ENCODE measurements at places on chromosomes 11 and 22.

- no peak for DNase-seq
Measured at GRCh38 chr22:49929994-49930575, 11.7 kb downstream of the CRELD2 start.

DNA sequence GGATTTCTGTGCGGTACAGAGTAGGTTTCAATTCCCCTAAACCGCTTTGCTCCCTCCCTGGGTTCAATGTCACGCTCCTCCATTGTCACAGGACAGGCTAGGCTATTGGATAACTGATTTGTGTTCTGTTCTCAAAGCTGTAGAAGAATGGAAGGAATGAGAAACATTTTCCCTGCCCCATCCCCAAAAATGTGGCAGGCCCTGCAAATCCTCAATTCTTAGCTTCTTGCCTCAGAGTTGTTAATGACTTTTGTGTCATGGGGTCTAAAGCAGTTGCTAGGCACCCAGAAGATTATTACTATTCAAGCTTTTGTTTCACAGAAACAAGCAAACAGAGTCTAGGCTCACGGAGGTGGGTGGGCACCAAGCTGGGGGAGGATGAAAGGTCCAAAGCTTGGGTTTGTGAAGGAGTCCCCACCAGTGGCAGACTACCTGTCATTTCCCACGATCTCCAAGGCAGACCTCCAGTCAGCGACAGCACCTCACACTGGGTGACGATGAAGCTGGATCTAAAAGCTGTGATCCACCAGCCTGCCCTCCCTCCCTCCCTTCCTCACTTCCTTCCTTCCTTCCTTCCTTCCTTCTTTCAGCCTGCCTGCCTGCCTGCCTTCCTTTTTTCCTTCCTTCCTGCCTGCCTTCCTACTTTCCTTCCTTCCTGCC, 1080.2 kb downstream of the OPCML start:
- no peak for DNase-seq

- peak; percentile 32 for DNase-seq
Measured at GRCh38 chr22:35443790-35444684, 44.1 kb downstream of the MCM5 start.

DNA sequence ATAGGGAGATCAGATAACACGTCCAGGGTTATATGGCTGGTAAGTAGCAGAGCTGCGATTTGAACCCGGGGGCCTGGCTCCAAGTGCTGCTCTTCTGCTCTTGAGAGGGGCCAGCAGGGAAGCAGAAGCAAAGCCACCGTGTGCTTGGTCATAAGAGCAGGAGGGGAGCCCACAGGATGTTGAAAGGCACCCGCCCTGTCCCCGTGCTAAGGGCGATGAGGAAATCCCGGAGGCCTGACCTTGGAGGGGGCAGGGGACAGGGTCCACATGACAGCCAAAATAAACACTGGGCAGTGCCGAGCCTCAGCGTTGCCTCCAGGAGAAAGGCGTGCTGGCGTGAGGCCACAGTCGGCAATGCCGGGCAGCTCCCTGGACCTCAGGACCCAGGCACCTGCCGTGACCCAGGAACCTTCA, 28.8 kb downstream of the TOM1 start:
- no peak for DNase-seq

DNA sequence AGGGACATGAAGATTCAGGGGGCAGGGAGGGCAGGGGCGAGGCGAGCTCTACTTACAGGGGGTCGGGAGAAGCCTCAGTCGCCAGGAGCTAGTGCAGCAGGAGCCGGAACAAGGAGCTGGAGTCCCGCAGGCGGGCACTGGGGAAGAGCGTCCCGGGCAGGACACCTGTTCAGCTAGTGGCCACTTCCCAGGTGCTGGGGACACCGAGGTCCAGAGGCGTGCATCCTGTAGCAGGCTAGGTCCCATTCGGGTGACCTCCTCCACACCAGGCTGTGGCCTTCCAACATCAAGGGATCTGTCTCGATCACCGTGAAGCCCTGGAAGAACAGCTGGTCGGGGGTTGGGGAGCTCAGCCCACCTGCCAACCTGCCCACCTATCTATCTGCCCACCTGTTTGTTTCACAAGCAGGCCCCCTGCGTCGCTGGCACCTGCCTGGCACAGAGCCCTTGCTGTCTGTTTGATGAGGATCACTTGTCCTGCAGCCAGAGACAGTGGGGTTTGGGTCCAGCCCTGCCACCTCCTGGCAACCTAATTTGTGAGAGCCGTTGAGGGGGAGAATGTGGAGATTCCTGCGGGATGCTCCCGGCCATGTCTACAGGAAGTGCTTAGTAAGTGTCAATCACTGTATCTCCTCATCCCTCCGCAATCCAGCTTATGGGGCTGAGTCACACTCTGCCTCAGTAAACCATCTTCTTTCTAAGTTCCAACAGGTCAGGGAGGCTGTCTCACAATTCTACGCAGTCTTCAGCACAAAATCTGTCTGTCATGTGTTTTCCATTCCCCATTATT, 940.9 kb downstream of the BRD1 start:
- peak; percentile 76 for DNase-seq

DNA sequence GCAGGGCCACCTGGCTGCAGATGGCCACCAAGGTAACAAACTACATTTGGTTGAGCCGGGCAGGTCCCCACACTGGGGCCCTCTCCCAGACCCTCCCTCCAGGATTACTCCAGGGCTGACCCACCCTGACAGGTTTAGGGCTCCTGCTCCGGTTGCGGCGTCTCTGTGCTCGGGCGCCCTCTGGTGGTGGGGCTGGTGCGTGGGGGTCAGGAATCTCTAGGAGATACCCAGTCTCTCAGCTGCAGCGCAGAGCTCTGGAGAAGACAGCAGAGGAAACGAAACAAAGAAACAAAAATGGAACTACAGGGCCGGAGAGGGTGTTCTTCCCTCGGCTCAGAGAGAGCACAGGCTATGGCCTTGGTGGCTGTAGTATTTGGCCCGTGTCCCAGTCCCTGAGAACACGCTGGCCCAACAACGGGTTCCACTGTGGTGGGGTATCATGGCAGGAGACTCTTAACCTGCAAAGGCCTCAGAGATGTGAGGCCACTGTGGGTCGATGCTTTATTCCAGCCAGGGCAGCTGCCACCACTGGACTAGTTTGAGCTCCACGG, 2.4 kb downstream of the C11orf96 start:
- DNase-seq = peak; percentile 61

DNA sequence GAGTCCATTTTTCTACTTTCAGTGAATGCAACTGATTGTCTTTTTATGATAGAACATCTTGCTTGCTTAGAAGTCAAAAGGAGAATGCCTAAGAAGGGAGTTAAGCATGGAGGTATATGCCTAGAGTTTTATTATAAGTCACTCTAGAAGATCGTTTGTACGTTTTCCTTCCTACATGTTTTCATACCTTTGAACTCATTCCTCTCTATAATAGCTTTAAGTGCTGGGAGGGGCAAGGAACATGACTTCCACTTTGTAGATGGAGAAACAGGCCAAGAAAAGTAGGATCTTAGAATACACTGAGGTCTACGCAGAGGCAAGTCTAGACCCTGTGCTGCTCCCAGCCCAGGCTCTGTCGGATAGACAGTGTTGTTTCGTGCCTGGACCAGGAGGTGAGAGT, 114.3 kb downstream of the ZBTB16 start:
- no peak for DNase-seq

- no peak for DNase-seq
Measured at GRCh38 chr11:18459634-18460033, 4.0 kb downstream of the LDHAL6A start.

DNA sequence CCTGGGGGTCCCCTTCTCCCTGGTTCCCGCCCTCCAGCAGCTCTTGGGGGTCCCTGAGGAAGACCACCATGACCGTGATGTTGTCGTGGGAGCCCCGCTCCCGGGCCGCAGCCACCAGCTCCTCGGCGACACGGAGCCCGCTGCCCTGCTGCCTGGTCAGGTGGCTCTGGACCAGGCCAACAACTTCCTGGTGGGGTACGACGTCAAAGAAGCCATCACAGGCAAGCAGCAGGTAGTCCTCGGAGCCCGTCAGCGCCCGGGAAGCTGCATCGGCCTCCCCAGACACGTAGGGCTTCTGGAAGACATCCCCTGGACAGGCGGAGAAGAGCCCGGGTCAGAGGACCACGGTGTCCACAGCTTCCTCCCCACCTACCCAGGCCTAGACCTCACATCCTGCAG, 29.5 kb downstream of the PPM1F start:
- DNase-seq = no peak

DNA sequence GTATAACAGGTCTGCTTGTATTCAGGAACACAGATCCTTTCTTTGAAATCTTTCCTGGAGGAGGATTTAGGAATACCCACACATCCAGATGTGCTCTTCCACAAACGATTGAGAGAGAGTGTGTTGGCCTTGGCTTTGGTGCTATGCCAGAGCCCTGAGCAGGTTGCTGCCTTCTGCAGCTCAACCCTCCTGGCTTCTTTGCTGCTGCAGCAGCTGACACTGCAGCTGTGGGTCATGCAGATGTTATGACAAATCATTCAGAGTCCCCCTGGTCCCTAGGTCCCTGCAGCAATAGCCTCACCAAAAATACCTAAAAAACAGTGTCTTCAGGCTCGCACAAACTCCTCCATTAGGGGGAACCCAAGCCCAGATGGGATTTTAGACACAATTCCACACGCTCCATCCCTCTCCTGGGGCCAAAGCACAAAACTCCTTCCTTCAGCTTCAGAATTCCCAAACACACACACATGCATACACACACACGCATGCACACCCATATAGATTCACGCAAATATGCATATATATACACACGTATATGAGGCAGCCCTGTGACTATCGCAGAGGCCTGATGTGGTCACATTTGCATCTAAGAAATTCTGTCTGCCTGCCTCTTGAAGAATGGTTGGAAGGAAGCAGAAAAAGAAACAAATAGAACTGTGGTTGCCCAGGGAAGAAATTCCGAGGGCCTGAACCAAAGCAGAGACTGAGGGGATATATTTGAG, 35.4 kb downstream of the SLN start:
- DNase-seq = no peak

DNA sequence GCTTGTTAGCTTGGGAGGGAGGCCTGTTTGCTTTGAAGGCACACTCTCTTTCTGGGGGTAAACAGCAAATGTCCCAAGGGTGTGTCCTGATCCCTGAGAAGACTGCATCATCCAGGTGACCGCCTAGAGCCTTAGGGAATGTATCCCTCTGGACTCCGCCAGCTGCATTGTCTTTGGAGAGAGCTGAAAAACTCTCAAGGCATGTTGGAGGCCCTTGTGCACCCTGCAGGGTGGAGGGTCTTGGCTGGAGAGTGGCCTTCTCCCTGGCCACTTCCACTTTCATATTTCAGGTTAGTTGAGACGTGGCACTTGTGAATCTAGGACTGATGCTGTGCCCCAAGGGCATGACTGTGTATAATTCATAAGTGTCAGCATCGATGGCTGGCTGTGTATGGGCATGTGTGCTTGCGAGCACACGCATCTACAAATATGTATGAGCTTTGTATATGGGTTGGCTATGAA, 70.6 kb downstream of the ZBTB16 start:
- DNase-seq = no peak

GRCh38 chr11:31761636-31762035, 49.5 kb downstream of the PAX6 start:
- DNase-seq = no peak

DNA sequence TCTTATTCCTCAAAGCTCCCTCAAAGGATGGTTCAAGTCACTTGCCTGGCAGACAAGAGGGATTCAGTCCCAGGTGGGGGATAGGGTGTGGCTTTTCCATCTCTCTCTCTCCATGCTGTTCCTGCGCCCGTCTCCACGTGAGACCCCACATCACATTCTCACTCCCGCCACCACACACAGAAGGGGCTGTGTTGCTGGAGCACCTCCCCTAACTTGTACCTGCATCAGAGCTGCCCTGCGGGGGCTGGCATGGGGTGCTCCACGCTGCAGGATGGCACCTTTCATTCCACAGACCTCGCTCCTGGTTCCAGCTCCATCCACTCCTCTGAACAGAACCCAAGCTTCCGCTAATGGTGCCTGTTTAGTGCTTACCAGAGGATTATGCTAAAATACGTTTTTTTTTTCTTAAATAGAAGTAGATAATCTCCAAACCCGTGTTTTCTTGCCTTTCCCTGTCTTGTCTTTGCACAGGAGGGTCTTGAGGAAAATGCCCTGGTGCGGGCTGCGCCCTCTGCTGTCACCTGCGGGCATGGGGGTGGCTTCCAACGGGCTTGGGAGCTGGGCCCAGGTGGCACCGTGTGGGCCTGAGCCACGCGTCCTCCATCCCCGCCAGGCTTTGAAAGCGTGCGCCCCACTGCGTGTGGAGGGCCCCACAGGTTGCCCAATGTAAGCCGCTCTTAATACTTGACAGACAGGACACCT, 985.6 kb downstream of the BRD1 start:
- DNase-seq = no peak

- no peak for DNase-seq
Measured at GRCh38 chr22:40726514-40726913, 47.2 kb downstream of the MCHR1 start.

GRCh38 chr22:23053912-23054530, 16.3 kb upstream of the GNAZ start:
- no peak for DNase-seq

DNA sequence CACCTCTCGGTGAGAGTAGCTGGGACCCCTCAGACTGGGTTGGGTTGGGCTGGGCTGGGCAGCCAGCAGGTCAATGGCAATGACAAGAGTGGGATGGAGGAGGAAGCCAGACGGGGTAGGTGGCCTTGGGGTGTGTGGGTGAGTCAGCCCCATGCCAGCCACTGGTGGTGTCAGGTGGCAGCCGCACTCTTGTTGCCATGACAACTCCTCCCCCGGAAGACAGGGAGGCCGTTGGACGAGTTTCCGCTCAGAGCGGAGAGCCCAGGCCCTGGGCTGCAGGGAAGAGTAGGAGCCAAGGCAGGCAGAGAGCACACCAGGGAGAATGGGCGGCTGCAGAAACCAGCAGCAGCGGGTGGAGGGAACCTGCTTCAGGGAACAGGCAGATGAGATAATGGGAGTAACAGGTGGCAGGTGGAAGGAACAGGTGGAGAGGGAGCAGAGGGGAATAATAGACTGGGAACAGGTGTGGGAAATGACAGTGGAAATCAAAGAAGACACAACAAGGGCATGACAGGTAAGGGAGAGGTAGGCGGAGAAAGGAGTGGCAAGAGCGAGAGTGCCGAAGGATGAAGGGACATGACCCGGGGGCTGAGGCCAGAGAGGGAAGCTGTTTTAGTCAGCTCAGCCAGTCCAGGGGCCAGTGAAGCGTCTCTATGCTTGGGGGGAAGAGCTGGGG, 8.7 kb downstream of the SPTBN2 start:
- peak; percentile 97 for DNase-seq

- DNase-seq = no peak
Measured at GRCh38 chr11:84870486-84870885, 756.7 kb downstream of the DLG2 start.

DNA sequence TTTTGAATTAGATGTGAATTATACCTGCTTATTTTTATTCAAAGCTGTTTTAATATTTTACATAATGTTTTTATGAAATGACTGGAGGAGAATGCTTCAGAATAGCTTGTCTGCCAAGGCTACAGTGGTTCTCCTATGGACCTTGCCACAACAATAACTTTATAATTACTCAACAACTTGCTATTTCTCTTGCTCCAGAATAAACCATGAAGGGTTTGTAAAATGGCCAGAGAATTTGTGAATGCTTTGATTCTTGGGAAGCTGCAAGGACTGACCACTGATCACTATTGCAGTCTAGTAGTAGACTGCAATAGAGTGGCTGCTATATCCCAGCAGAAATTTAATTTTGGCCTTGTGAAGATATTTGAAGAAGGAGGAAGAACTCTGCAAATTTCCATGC, 199.7 kb downstream of the FAT3 start:
- no peak for DNase-seq

All from NCI-H146 (cell line).